ENCODE measurements at places on chromosomes 2 and 18.

DNA sequence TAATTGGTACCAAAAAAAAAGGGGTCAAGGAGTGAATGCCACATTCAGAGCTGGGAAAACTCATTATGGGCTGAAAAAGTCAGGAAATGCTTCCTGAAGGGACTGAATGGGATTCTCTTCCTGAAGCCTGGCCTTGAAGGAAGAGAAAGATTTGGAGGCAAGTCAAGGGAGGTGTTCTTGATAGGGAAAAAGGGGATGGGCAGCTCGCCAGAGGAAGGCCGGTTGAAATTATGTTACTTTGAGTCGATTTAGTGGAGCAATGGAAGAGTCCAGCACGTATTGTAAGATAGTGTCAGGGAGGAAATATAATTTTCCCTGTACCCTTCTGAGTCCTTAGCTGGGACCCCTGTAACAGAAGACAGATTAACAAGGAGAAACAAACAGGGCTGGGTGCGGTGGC, 115.3 kb upstream of the STPG4 start:
- no peak for DNase-seq

DNA sequence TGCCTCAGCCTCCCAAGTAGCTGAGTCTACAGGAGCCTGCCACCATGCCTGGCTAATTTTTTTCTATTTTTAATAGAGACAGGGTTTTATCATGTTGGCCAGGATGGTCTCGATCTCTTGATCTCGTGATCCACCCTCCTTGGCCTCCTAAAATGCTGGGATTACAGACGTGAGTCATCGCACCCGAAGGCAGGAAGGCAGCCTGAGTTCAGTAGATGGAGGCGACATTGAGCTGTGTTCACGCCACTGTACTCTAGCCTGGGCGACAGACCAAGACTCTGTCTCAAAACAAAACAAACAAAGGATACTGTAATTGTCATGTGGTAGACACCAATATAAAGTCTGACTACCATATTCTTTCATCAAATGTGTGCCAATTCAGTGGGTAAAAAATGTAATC, 500.9 kb upstream of the DSEL start:
- no peak for DNase-seq

- DNase-seq = no peak
These were observed at the start of gene MFSD2B for GRCh38 chr2:24009680-24010476. Gene MFSD2B, plus strand, starts transcription at chr2:24010085. Its CDS starts 12 bp downstream, at chr2:24010097.

GRCh38 chr2:43346602-43347567, 120.5 kb upstream of the ZFP36L2 start:
- DNase-seq = no peak

GRCh38 chr2:110883406-110883805, 151.0 kb downstream of the ACOXL start:
- no peak for DNase-seq

DNA sequence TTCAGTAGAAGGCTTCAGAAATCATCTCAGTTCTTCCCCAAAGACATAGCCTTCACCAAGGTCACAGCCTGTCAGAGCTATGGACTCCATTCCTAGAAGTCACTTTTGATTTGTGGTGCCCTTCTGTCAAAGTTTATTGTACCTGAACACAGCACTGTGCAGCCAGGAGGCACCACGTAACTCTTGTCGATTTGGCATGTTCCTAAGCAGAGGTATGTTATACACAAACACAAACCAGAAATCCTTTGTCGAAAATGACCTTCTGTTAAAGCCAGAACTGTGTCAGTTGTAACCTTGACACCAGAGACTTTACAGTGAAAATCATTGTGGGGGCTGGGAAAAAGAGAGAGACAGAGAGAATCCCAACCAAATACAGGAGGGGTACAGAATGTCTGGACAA, 62.6 kb upstream of the SGPP2 start:
- no peak for DNase-seq

GRCh38 chr2:9757501-9758264, 85.6 kb upstream of the TAF1B start:
- no peak for DNase-seq

GRCh38 chr2:231348704-231349373, 46.7 kb upstream of the B3GNT7 start:
- peak; percentile 63 for DNase-seq

DNA sequence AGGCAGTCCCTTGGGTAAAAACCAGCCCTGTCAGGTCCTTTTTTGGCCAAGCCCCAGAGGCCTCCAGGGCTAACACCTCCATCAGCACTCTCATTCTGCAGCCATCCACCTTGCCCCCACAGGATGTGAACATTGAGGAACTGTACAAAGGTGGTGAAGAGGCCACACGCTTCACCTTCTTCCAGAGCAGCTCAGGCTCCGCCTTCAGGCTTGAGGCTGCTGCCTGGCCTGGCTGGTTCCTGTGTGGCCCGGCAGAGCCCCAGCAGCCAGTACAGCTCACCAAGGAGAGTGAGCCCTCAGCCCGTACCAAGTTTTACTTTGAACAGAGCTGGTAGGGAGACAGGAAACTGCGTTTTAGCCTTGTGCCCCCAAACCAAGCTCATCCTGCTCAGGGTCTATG, 7.3 kb downstream of the IL1F10 start:
- no peak for DNase-seq

DNA sequence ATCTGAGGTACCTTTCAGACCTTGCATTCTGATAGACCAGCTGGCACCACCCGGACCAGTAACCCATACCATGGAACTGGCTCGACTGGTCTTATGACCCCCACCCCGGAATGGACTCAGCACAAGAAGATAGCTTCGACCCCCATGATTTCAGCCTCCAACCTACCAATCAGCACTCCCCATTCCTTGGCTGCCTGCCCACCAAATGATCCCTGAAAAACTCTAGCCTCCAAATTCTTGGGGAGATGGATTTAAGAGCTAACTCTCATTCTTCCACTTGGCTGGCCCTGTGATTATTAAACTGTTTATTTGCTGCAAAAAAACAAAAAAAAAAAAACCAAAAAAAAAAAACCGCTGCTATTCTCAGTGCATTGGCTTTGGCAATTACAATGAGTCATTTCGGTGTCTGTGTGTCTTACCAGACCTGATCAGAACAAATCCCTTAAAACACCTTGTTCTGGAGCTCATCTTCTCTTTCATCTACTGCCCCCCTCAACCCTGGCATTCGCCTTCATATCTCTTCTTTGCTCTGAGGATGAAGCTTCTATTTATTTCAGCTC, 60.1 kb upstream of the KIF5C start:
- no peak for DNase-seq

DNA sequence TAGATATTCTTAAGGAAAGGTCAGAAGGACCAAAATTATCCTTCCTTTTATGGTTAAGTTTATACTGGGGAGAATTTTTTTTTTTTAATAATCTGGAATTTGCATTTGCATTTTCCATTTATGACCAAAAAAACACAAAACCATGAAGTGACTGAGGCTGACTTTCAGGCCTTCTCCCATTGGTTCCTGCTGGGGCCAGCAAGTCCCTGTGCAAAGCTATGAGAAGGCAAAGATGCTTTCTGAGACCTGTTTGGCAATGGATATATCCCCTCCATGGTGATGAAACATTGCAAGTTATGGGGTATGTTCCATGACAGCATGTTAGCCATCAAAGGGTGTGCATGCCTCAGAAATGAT, 60.8 kb downstream of the KIAA2012 start:
- no peak for DNase-seq

GRCh38 chr2:108370080-108370479, 7.7 kb upstream of the SULT1C4 start:
- DNase-seq = no peak

GRCh38 chr2:181779288-181780021, 99.1 kb upstream of the NEUROD1 start:
- peak; percentile 51 for DNase-seq

DNA sequence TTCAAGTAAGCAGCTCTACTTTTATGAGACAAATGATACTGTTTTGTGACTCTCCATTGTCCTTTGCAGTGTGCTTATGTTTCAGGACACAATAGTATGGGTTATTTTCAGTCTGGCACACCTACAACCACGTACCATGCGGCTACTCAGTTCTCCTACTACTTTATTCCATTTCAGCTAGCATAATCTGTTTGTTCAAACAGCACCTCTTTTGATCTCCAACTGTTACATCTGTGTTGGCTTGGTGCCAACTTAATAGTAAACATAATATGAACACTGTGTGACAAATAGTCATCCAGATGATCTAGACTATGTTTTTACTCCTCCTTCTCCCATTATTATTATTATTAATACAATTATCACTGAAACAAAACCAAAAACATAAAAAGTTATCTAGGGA, 40.5 kb downstream of the MYO3B start:
- no peak for DNase-seq

DNA sequence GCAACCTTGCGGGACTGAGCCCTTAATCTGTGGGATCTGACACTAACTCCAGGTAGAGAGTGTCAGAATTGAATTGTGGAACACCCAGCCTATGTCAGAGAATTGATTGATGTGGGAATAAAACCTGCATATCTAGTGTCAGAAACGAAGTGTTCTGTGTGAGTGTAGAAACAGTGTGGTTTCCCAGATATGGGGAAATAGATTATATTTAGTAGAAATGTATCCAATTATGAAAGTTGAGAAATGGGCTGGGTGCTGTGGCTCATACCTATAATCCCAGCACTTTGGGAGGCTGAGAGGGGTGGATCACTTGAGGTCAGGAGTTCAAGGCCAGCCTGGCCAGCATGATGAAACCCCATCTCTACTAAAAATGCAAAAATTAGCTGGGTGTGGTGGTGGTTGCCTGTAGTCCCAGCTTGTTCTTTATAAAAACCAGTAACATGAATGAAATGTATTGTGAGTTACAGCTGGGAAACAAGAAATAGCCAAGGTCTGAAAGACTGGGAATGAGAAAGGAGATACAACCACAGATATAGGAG, 4.3 kb upstream of the TP53I3 start:
- DNase-seq = no peak

DNA sequence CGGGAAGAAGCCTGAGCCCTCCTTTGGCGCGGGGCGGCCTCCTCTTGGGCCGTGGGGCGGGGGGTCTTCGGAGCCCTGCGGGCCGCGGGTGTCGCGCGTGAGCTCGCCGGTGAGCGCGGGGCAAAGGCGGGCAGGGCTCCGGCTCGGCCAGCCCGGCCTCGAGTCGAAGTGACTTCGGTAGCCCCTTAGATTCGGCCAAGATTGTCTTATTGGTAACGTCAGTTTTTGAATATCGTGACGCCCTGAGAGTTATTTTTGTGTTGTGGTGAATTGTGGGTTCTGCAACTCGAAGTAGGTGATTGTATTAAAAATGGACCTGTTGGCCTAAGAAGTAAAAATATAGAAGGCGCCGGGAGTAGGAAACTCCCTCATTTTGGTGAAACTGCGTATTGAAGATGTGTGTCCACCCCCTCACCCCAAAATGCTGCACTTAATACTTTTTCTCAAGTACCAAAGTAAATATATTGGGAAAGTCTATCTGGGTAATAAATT, 669 bp downstream of the MARCHF7 start:
- DNase-seq = no peak

DNA sequence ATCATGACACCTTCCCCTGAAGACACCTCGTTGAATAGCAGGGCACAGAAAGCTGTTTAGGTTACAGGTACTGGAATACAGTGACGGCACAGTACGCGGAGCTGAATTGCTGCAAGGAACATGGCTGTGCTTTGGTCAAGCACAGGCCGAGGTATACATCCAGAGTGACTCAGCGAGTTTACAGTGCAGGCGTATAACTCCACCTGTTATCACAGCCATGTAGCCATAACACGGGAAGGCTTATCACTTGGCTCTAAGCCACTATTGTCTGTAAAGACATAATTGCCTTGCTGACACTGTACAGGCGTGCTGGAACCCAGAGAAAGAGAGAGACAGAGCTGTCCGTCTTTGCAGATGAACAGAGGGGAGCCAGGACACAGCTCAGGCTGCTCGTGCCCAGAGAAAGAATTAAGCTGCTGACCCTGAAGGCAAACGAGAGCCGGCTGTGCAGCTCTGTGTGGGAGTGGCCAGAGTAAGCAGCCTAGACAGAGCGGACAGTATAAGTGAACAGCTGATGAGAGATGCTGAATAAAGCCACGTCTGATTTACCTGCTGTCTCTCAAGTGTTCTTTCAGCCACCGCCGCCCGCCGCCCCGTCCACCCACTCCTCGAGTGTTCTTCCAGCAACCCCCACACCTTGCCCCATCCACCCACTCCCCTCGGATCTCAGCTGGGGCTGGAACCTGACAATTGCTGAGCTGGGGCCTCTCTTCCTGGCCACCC, 87.3 kb upstream of the PPP1CB start:
- DNase-seq = no peak

DNA sequence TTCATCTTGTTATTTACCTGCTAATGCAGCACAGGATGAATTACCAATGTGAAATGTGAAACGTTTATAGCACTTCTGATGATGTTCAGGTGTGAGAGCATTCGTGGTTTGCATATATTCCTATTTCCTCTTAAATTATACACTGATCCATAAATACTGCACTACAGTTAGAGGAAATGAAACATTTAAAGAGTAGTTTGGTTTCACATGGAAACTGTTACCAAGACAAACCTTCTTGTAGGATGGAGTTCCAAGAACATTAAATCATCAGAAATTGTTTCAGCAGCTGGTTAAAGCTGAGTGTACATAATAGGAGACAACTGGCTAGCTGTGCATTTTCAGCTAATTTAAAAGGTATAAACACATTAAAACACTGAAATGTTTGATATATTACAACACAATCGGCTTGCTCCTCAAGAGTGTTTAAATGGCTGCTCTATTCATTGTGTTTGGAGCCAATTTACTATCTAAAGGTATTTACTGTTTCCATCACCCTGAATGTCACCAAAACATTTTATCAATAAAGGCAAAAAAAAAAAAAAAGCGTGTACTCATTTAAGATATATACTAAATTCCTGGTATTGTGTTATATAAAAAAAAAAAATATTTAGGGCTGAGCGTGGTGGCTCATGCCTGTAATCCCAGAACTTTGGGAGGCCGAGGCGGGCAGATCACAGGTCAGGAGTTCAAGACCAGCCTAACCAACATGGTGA, 100.6 kb downstream of the DYM start:
- DNase-seq = no peak

DNA sequence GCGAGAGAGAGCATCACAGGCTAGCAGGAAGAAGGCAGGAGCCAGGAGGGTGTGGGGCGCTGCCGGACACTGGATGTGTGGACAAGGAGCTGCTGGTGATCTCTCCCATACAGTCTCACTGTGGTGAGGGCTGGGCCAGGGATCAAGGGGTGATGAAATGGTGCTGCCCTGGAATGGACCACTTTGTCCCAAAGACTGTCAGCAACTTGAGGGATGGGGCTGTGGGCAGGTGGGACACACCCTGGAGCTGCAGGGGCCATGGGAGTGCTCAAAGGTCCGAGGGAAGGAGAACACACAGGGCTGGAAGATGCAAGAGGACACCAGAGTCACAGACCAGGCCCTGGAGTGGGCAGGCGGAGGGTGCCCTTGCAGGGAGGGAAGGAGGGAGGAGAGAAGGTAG, 38.0 kb downstream of the COA5 start:
- no peak for DNase-seq
